ENCODE measurements at places on chromosomes 13 and 19.
A peak's percentile ranks its signal among the peaks of the same experiment; 100 is the strongest.

- no peak for DNase-seq
Observed at GRCh38 chr19:14408491-14409145, 10.5 kb downstream of the DDX39A start.

DNA sequence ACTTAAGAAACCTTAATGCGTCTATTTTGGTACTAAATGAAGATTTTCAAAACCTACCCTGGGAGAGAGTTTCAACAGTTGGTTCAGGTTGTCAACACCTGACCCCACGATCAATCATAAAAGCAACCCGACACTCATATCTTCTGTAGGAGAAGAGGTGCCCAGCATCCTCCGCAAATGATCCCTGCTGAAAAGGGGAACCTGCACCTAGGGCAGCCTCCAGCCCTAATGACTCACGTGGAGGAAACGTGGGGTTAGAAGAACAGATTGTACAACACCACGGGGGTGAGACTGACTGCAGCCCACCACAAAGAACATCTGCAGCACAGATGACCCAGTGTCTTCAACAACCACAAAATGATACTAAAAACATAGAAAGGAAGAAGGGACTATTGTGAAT is 116.3 kb downstream of the RAB20 start:
- no peak for DNase-seq

- peak; percentile 3 for DNase-seq
Observed at GRCh38 chr13:90867336-90867683, 480.2 kb upstream of the MIR17HG start.

DNA sequence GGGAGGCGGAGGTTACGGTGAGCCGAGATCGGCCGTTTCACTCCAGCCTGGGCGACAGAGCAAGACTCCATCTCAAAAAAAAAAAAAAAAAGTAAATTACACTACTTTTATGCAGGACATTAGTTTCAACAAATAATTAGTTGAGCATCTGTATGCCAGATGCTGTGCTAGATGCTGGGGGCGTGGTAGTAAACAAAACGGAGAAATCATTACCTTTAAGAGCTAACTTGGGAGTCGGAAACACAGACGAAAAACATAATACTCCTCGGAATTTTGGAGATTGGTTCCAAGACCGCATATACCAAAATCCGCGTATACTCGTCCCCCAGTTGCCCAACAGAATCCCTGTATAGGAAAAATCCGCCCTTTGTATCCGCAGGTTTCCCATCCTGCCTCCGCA is 1.3 kb upstream of the DUS3L start:
- no peak for DNase-seq

DNA sequence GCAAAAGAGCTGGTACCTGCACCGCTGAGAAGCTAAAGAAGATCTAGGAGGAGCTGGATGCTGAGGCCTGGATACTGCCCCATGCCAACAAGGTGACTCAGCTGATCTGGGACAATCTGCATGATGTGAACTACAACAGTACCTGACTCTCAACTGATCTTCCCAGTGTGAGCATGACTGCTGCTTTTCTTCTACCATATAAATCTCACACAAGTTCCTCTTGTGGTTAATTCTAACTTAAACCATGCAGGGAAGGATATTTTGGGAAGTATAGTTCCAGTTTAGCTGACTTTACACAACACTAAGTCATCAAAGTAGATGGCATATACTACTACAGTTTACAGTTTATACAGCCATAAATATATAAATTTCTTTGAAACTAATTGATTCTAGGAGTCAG is 91.9 kb downstream of the SLAIN1 start:
- no peak for DNase-seq

GRCh38 chr13:101492251-101492910 is 39.9 kb downstream of the ITGBL1 start:
- DNase-seq, result no peak

DNA sequence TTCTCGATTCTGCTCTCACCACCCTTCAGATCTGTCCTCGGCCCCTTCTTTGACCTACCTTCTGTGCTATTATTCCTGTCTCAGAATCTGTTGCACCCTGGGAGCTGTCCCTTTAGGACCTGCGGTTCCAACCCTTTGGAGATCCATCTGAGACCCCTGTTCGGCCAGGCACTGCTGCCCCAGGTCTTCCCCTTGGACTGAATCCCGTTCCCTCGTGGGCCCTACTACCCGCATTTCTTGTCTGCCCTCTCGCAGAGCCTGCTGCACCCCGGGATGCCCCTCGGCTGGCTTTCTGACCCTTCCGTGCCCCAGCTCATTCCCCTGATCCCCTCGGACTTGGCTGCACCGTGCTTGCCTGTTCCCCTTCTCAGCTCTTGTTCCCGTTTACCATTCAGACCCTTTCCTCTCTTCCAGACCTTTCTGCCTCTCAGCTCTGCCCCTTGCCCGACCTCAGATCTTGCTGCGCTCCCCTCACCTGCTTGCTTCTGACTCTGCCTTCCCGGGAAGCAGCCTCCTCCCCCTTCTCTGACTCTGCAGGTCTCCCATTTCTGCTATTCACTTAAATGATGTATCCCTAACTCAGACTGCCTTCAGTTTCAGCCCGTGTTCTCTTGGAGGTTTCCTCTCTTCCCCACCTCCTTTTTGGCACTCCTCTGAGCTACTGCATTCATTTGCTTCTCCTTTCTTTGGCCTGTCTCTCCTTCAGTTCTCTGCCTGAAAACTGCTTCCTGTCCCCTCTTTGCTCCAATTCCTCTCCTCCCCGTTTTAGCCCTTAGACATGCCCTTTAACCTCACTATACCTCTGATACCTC is 1.1 kb downstream of the ARHGAP35 start:
- no peak for DNase-seq

DNA sequence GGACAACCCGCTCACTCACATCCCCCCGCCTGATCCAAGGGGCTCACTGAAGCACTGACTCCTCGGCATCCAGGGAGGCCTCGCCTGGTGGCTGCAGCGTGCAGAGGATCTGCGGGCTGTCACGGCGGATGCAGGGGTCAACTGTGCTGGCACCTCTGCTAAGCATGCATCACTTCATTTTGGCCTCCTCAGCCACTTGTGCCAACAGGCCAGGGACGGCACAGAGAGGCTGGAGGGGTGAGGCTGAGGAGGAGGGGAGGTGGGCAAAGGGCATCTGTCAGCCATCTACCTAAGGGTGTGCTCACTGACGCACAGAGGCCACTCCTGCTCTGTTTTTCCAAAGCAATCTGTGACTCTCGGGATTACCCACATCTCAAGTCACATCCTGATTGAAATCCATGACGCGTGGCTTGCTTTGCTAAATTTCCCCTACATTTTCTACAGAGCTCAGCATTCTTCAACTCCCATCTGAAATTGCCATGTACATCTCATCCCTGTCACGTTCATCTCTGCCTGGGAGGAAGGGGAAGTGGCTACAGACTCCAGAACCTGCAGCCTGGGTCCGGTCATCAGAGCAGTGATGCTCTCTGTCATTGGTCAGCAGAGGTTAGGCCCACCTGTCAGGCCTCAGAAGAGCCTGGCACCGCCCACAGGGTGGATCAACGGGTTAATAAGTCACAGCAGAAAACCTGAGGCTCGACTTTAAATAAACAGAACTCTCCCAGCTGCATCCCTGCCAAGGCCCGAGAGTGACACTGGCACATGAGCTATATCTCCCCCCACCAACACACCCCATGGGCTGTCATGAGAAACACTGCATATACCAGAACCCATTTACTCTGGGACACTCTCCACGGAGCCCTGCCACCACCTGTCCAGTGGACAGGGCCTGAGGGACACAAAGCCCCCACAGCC is 17.6 kb downstream of the ELL start:
- no peak for DNase-seq

DNA sequence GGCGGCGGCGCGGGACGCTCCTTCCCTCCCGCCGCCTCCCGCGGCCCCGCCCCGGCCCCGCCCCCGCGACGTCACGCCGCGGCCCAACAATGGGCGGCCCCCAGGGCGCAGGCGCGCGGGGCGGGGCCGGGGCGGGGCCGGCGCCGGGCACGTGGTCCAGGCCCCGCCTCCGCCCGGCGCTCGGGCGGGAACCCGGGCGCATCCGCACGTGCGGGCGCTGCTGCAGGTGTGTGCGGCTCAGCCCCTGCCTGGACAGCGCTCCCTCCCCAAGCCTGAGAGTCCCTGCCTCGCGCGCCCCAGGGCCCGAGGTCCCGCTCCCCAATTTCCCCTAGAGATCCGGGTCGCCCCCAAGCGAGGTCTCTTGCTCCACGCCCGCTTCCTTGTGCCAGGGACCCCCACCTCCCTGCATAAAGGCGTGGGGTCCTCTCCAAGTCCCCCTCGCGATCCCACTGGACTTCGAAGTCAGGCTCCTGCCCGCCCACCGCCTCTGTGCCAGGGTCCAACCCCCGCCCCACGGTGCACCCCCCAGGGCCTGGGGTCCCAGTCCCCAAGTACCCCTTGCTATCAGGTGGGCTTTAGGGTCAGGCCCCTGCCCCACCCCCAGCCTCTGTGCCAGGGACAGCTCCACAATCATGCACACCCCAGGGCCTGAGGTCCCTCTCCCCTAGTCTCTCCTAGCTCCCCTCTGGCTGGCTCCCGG is at the start of gene MEX3D:
MEX3D (minus strand) TSS at position 6 of the 700 bp plus-strand sequence. CDS start 267 bp downstream, outside the sequence.
- DNase-seq, result peak; percentile 56

- no peak for DNase-seq
Observed at GRCh38 chr13:33633701-33634545, 184.0 kb upstream of the RFC3 start.

GRCh38 chr13:91167706-91168385 is 179.6 kb upstream of the MIR17HG start:
- DNase-seq, result no peak

GRCh38 chr13:25943081-25943480 is 108.7 kb downstream of the SHISA2 start:
- no peak for DNase-seq

All from CD4-positive, alpha-beta T cell treated with Interleukin-4 for 4 hours (primary cell).